ENCODE measurements at places on chromosomes 4 and X.

DNA sequence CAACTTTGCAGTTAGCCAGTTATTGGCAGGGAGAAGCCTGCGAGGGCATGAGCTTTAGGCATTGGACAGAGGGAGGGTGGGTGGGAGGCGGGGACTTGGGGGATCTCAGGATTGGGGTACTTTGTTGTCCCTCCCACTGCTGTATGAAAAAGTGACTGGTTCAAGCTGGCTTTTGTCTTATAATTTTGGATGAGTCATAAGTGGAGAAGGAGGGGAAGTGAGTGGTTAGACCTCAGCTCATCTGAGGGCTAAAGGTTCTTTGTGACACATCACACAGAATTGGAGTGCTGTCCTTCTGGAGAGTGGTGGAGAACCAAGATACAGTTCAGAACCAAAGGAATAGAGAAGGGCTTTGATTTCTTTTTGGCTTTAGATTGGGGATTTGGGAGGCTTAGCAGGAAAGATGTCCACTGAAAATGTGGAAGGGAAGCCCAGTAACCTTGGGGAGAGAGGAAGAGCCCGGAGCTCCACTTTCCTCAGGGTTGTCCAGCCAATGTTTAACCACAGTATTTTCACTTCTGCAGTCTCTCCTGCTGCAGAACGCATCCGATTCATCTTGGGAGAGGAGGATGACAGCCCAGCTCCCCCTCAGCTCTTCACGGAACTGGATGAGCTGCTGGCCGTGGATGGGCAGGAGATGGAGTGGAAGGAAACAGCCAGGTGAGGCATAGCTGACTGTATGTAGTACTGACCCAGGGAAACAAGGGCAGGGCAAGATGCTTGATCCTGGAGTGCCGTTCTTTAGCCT lies at the start of gene SLC4A4:
Gene SLC4A4 (plus strand): TSS at position 175 of the 748 bp plus-strand sequence.
- no peak for DNase-seq

DNA sequence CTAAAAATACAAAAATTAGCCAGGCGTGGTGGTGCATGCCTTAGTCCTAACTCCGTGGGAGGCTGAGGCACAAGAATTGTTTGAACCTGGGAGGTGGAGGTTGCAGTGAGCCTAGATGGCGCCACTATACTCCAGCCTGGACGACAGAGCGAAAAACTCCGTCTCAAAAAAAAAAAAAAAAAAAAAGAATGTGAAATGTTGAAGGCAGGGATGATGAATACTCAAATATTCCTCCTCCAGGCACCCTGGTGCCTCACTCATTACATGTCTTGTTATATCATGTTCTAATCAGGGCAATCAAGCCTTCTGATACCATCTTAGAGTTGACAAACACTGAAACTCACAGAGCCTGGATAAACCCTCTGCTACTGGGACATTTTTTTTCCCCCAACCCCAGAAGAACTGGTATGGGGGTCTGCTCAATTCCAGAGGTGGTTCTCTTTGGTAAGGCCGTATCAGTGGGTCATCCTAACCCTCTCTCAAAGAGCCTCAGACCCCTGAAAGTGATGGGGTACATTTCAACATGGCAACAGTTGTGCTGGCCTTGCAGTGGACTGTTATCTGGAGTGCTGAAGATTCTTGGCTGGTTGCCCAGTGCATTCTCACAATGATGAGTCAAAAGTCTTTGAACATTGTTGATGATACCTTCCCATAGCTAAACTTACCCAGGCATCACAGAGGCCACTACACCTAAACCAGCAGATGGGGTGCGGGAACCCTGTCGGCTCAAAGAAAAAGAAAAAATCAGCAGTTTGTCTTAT lies 2.4 kb upstream of the SH3KBP1 start:
- DNase-seq, result peak; percentile 36

GRCh38 chrX:150847088-150847487 lies 51.4 kb downstream of the CD99L2 start:
- no peak for DNase-seq

DNA sequence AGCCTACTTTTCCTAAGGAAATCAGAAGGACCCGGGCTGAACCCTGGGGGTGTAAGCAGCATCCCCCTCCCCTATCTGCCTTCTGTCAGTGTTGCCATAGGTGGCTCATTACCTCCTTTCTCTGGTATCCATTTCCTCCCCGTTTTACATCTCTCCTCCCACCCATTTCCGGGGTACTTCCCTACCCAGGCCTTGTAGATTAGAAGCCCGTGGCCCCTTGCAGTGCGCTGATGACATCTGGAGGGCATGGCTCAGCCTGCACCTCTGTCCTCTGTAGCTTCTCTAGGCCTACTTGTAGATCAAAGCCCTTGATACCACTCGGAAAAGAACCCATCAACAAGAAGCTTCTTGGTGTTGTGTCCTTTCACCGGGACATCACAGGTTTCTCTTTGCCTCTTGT lies 71.8 kb downstream of the NBDY start:
- DNase-seq, result peak; percentile 13

GRCh38 chr4:122107680-122108079 lies 44.5 kb upstream of the BLTP1 start:
- DNase-seq, result no peak

All from stimulated activated CD4-positive, alpha-beta T cell treated with anti-CD3 and anti-CD28 coated beads, Interleukin-1b, Interleukin-23, amount 100 ng/mL, for 24 hours (primary cell).